ENCODE measurements at places on chromosomes 5 and 9. TPM values are rescaled to one million over a fixed set of nuclear protein-coding genes. Genes with fewer than 3 reads are reported as not detected.
A peak's percentile ranks its signal among the peaks of the same experiment; 100 is the strongest.

AQP7 gene
- not detected for total RNA-seq

FOXD4L3 gene
- not detected for total RNA-seq

DNA sequence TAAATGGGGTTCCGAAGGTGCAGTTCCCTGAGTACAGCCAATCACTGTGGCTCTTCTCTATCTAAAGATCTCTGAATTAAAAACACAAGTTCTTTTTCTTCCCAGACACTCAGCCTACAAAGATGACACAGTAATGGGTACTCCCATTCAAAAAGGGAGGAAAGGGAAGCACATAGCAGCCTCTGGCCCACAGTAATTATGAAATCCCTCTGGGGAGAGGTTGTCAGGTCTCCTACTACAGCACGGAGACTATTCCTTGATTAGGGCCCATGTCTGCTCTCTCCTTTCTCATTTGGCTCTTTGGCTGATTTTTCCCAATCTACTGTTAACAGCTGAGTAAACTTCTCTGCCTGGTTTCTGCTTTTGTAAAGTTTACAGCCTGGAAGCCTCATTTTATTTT, 62.0 kb upstream of the RANBP3L start:
- no peak for DNase-seq

- peak; percentile 85 for DNase-seq
Observed at GRCh38 chr9:72577212-72577753, 55.9 kb downstream of the TMC1 start.

DNA sequence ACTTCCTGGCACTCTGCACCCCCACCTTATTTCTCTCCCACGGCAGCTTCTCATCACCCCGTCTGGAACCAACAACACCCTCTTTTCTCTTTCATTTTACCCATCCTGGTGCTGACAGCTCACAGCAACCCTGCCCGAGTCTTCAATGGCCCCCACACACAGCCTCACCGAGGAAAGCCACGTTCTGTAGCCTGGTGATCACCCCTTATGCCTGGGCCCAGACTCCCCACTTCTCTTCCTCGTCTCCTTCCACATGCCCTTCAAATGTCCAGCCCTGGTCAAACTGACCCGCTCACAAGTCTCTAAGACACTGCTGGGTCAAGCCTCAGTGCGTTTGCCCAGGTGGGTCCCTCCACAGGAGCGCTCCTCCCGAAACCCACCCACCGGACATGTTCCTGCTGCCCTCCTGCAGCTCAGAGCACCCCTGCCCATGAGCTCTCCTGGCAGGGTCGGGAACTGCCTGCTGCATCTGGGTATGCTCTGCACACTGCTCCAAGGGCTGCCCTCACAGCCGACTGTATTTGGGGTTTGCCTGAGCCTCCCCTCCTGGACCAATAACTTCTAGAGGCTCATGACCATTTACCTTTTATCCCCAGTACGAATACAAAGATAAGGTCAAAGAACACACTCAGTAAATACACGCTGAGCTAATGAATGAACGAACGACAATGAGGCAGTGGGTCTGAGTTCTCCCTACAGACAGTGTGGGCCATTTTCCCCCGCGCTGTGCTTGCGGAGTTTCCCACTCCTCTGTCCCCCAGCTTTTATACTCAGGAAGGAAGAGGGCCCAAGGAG, 154.7 kb upstream of the PHYKPL start:
- no peak for DNase-seq

DNA sequence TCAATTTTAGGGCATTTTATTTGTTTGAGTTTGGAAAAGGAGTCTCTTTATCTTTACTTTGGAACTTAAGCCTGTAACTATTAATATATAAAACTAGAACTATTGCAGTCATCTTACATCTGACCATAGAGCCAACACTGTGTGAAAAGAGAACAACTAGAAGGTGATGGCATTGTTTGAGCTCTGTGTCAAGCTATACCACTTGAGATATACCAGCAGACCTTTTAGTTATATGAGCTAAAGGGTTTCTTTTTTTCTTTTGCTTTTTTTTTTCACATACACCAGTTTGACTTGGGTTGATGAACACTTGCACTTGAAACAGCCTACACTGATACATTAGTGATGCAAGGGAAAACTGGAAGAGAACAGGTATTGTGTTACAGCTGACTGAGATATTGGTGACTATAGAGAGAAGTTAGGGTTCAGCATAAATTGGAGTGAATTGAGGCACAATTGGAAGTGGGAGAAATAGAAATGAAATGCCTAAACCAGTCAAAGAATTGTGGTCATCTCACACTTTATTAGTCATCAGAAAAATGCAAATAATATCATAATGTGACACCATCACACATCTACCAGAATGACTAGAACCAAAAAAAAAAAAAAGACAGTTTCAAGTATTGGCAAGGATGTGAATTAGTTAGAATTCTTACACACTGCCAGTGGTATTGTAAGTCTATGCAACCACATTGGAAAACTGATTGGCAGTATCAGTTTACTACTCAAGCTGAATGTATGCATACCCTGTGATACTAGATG, 60.9 kb downstream of the ADRB2 start:
- no peak for DNase-seq

DMRT2 gene
- not detected for total RNA-seq

NR2F1 gene
- total RNA-seq: 7.2 TPM

DNA sequence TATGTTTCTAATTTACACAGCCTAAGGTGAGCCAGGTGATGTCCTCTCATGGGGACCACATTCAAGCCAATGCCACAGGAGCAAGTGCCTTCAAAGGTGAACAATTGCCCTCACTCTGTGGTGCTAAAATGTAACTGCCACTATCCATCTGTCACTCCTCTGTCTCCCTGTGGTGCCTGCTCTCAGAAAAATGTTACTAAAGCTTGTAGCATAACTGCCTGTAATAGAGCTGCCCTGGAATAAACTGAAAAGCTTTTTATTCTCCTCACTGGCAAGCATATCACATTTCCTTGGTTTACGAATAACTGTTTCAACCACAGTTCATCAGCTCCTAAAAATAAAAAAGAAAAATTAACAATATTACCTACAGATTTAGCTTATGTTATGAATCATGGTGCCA, 142.4 kb downstream of the ST8SIA4 start:
- no peak for DNase-seq

DNA sequence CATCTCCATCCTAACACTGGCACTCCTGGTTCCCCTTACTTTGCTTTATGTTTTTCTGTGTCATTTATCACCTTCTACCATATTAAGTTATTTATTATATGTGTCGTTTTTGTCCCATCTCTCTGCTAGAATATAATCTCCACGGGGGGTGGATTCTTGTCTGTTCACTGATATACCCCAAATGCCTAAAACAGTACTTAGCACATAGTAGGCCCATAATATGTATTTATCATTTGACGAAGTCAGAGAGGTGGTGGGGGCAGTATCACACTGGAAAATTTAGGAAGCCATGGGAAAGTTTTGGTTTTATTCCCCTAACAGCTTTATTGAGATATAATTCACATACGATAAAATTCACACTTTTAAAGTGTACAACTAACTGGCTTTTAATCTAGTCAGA, 14.4 kb downstream of the ZCCHC9 start:
- no peak for DNase-seq

CARD6 gene
- total RNA-seq: 2.1 TPM

PCDHB15 gene
- 0.10 TPM for total RNA-seq

DNA sequence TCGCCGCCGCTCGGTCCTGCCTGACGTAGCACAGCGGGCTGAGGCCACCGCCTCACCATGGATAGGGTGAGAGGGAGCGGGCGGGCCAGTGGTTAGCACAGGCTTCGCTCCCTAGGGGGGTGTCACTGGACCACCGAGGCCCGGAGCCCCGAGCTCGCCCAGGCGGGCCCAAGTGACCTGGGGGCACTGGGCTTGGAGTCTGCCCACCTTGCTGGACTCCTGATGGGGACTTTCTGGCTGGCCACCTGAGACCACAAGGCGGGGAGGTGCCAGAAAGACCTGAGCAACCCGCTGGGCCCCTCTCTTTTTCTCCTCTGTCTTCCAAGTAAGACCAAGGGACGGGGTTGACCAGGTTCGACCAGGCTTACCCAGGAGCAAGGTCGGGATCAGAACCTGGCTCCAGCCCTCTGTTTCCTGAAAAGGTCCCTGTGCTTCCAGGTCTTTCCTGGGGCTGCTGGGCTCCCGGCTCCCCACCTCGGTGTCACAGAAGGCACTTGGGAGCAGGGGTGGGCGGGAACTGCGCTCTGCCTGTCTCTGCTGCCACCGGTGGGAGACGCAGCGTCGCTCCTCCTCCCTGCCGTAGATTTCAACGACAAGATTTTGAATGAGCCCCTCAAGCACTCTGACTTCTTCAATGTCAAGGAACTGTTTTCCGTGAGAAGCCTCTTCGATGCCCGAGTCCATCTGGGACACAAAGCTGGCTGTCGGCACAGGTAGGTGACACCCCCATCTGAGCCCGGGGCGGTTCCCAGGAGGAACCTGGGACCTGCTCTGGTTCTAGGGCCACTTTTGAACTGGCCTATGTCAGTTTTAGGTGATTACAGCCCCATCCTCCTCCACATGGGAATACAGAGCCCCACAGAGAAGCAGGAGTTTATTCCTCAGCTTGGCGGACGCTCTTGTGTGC, 1.0 kb downstream of the MRPS2 start:
- DNase-seq: no peak

- DNase-seq: no peak
Observed at GRCh38 chr9:110499608-110500007, 79.9 kb downstream of the SVEP1 start.

GRCh38 chr5:110371011-110371724, 355.3 kb downstream of the TMEM232 start:
- no peak for DNase-seq

DNA sequence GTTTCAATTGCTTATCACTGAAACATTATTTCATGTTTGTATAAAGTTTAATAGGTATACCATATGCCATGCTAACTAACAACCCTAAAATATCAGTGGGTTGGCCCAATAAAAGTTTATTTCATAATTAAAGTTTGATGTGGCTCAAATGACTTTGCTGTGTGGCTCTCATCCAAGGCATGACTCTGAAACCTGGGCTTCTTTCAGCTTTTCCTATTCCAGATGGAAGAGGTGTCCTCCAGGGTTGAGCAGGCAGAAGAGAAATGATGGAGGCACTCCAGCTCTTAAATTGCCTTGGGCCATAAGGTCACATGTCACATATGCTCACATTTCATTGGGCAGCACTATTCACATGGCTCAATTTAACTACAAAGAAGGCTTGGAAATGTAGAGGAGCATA, 101.9 kb downstream of the MACIR start:
- no peak for DNase-seq

GRCh38 chr5:180140571-180140970, 68.4 kb downstream of the RASGEF1C start:
- DNase-seq: no peak

CCDC152 gene
- total RNA-seq: 0.03 TPM

ADRB2 gene
- total RNA-seq: 0.11 TPM

DNA sequence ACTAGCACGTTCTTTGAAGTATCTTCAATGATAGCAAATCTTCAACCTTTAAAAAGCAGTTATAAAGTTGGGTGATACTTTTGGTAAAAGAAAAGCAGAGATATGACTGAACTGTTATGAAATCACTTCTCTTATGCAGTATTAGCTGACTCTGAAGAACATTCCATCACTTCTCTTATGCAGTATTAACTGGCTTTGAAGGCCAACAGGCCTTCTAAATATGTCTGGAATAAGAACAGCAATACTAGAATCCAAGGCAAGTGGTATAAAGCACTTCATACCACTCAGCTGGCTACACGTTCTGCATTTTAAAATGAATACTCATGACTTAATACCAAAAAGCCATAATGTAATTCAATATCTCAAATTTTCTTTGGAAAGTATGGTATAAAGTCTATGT, 17.3 kb downstream of the SKIC3 start:
- DNase-seq: no peak

DNA sequence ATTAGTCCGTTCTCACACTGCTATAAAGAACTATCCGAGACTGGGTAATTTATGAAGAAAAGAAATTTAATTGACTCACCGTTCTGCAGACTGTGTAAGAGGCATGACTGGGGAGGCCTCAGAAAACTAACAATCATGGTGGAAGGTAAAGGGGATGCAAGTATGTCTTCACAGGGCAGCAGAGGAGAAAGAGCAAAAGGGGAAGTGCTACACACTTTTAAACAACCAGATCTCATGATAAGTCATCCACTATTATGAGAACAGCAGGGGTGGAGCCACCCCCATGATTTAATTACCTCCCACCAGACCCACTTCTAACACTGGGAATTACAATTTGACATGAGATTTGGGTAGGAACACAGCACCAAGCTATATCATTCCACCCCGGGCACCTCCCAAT, 26.6 kb downstream of the FST start:
- DNase-seq: no peak

GABRA1 gene
- not detected for total RNA-seq

DNA sequence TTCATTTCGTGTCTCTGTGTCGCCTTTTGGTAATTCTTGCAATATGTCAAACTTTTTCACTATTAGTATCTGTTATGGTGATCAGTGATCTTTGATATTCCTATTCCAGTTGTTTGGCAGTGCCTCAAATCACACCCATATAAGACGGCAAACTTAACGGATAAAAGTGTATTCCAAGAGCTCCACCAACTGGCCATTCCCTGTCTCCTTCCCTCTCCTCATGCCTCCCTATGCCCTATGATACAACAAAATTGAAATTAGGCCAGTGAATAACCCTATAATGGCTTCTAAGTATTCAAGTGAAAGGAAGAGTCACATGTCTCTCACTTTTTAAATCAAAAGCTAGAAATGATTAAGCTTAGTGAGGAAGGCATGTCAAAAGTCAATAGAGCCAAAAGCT, 74.8 kb downstream of the CDK5RAP2 start:
- no peak for DNase-seq

GRCh38 chr9:112655668-112656067, 62.2 kb downstream of the INIP start:
- DNase-seq: no peak

PARP8 gene
- 10.8 TPM for total RNA-seq

- no peak for DNase-seq
Observed at GRCh38 chr5:175803254-175803653, 68.1 kb upstream of the CPLX2 start.

GRCh38 chr9:1198085-1198484, 147.9 kb downstream of the DMRT2 start:
- DNase-seq: peak; percentile 23

DNA sequence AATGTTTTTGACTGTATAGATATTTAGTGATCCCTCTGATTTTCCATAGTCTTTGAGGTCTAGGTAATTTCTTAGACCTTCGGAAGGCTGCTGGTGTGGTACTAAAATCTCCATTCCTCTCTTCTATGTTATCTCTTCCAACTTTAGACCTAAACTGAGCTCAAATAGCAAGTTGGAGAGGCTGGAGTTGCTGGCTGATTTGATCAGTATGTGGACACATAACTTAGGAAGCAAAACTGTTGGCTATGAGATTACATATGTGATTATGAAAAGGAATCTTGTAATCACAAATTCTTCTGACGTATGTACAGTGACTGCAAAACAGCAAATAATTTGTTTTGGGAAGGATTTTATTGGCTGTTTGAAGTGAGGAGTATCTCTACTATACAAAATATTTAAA, 2.1 kb upstream of the SMAD5 start:
- no peak for DNase-seq

GPR150 gene
- not detected for total RNA-seq

GRCh38 chr5:29016067-29016466, 1977.7 kb upstream of the CDH9 start:
- peak; percentile 24 for DNase-seq

- DNase-seq: peak; percentile 91
Observed at GRCh38 chr5:116652196-116652729, 77.6 kb upstream of the SEMA6A start.

GRCh38 chr9:90102292-90102901, 497.6 kb downstream of the GADD45G start:
- DNase-seq: peak; percentile 62

Data from HT1080 (cell line).